GM19239 (cell line): ENCODE measurements at places on chromosomes 16 and 17.
A peak's percentile ranks its signal among the peaks of the same experiment; 100 is the strongest.

GRCh38 chr16:88702371-88703210, 3.6 kb downstream of the RNF166 start:
- no peak for DNase-seq

DNA sequence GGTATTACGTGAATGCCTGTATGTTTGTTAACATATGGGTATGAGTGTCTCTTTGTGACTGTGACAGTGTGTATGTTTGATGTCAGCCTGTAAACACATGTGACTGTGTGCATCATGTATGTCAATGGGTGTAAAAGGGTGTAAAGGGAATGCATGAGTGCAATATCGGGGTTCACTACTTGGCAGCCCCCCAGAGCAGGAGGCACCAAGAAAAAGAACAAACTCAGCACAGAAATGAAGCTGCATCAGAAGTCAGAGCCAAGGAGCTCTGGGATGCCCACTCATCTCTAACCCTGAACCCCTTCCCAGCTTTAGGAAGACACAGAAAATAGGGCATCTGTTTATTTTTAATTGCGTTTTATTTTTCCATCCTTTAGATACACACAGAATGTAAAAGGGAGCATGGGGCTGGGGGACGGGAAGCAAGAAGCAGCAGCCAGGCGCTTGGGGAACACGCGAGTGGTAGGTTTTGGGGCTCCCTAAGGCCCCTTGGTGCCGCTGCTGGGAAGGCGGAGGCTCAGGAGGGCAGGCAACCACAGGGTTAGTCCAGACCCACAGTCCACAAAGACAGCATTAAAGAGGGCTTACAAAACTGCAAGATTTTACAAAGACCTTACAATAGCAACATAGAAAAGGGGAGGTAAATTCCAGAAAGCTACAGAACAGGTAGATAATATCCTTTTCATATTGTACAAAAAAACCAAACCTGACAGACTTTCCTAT, 2.3 kb upstream of the HOXB6 start:
- no peak for DNase-seq

- peak; percentile 6 for DNase-seq
These were observed 10.9 kb downstream of the CLUH start for GRCh38 chr17:2700491-2701141.

- no peak for DNase-seq
These were observed 287.5 kb downstream of the IRX3 start for GRCh38 chr16:53998966-53999522.

- DNase-seq, result no peak
These were observed 27.5 kb upstream of the NKD1 start for GRCh38 chr16:50520451-50521245.

- no peak for DNase-seq
These were observed 2.3 kb upstream of the SLC16A11 start for GRCh38 chr17:7046127-7046724.

DNA sequence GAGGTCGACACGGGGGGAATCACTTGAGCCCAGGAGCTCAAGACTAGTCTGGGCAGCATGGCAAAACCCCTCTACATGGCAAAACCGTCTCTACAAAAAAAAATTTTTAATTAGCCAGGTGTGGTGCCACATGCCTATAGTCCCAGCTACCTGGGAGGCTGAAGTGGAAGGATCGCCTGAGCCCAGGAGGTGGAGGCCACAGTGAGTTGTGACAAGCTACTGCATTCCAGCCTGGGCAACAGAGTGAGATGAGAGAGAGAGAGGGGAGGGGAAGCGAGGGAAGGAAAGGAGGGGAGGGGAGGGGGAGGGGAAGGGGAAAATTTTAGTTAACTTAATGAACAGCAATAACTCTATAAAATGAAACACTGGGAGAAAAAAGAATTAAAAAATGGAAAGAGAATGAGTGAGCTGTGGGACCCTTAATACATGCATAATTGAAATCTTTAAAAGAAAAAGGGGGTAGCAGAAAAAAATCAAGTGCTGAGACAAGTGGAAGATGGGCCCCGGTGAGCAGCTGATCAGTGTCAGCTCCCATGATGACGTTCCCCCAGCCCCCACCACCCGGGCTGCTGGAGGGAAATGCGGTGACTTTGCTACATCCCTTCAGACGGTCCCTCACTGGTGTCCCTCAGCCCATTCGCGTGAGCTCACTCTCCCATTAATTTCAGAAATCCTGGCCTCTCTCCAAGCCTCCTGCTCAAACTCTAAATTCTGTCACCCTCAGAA, 2.7 kb downstream of the ASGR2 start:
- no peak for DNase-seq

GRCh38 chr17:1041746-1042145, 44.8 kb downstream of the TIMM22 start:
- DNase-seq, result no peak

- no peak for DNase-seq
These were observed 238.9 kb upstream of the NLRP1 start for GRCh38 chr17:5823219-5823618.

- no peak for DNase-seq
These were observed 85.9 kb upstream of the PLCG2 start for GRCh38 chr16:81693041-81693743.

- DNase-seq, result no peak
These were observed 7.6 kb downstream of the RFWD3 start for GRCh38 chr16:74659041-74659440.

- no peak for DNase-seq
These were observed 640.1 kb upstream of the CDH8 start for GRCh38 chr16:62676306-62676705.

- DNase-seq, result no peak
These were observed 11.1 kb downstream of the PTRH2 start for GRCh38 chr17:59695945-59696681.

DNA sequence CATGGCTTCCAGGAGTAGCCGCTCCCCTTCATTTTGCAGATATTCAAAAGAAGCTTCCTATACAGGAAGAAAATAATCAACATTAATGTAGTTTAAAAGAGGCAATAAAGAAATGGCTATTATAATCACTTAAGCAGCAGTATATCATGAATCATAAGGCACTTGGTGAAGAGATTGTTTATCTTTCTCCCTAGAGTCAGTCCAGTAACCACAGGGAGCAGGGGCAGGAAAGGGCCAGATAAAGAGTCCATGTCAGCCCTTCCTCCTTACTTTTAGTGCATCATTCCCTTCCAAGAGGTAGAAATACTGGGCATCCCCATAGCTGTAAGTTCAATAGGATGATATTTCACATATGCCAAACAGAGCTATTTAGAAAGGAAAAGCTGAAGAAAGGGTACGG, 184.6 kb upstream of the C17orf78 start:
- no peak for DNase-seq

GRCh38 chr16:23141959-23142740, 7.1 kb downstream of the USP31 start:
- DNase-seq, result no peak

DNA sequence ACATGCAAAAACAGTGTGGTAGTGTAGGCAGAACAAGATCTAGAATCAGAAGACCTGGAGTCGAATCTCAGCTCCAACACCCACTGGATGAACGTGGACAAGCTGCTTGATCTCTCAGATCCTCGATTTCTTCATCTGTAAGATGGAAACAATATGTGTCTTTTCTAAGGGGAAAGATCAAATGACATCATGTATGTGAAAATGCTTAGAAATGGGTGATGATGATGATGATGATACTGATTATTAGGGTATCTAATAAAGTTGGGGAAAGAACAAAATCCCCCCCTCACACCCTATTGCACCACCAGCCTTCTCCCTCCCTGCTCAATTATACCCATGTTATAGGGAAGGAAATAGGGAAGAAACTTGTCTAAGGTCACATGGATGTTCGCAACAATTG, 10.9 kb downstream of the DYNLL2 start:
- DNase-seq, result no peak

DNA sequence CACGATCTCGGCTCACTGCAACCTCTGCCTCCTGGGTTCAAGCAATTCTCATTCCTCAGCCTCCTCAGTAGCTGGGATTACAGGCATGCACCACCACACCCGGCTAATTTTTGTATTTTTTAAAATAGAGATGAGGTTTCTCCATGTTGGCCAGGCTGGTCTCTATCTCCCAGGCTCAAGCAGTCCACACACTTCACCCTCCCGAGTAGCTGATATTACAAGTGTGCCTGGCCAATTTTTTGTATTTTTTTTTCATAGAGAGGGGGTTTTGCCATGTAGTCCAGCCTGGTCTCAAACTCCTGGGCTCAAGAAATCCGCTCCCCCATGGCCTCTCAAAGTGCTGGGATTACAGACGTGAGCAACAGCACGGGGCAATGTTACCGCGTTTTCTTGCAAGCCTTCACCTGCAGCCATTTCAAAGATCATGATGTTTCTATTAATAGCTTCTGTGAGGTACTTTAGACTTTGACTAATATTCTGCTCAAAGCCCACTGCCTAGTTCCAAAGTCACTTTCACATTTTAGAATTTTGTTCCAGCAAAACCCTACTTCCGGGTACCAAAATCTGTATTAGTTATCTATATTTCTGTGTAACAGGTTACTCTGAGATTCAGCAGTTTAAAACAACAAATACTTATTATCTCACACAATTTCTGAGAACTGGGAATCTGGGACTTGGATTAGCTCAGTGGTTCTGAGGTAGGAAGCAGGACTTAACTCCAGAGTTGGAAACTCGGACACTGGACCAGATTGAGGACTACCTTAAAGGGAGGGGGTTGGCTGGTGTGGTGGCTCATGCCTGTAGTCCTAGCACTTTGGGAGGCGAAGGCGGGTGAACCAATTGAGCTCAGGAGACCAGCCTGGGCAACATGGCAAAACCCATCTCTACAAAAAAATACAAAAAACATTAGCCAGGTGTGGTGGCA, 12.0 kb upstream of the MED13 start:
- DNase-seq, result no peak

GRCh38 chr17:65690626-65691310, 129.3 kb upstream of the AXIN2 start:
- no peak for DNase-seq

DNA sequence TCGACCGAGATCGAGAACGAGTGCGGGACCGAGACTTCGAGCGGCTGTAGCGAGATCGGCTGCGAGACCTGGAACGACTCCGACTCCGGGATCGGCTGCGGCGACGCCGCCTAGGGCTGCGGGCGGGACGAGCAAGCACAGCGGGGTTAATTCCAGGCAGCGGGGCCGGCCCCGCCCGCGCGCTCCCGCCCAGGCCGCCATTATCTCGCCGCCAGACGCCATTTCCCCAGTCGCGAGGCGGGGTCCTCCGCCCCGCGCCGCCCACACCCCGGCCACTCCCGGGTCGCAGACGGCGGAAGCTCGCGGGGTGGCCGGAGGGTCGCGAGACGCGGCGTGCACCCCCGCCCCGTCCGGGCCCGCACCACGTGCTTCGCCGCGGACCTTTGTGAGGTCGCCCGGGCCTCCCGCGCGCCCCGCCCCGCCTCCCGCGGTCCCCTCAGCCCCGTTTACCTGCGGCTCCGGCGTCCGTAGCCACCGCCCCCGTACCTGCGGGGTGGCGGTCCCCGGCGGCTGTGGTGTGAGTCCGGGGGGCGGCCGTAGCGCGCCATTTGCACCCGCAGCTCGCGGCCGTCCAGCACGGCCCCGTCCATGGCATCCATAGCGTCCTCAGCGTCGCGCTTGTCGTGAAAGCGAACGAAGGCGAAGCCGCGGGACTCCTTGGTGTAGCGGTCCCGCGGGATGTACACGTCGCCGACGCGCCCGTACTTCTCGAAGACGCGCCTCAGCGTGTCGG, 616 bp downstream of the SRSF2 start:
- DNase-seq, result no peak

DNA sequence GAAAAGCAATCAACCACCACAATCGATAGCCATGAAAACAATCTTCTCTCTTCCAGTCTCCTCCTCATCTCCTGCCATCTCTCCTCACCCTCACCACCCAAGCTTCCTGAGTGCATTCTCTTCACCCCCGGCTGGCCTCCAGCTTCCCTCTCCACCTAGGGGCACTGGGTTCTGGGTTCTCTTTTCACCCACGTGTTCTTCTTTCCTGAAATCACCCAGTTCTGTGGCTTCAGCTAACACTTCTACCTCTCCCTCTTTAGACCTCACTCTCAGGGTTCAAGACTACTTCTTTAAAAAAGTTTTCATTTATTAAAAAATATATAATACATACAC, 8.2 kb downstream of the ITGAM start:
- DNase-seq, result no peak

GRCh38 chr17:29903471-29903870, 26.6 kb downstream of the SSH2 start:
- DNase-seq, result no peak

DNA sequence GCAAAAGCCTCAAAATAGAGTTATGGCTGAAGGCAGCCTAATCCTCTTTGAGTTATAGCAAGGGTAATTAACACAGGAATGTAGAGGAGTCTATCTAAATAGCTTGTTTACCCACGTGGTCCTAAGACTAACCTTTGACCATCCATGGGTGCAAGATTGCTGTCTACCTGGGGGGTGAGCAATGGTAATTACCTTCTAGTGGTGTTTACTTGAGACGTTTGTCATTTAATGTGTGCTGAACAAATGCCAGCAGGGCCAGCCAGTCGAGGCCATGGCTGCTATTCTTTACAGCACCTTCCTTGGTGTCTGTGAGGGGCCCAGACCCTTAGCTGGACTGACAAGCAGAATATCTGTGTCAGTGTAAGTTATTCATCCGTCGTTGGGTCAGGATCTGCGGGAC, 13.9 kb upstream of the PRPSAP1 start:
- no peak for DNase-seq

DNA sequence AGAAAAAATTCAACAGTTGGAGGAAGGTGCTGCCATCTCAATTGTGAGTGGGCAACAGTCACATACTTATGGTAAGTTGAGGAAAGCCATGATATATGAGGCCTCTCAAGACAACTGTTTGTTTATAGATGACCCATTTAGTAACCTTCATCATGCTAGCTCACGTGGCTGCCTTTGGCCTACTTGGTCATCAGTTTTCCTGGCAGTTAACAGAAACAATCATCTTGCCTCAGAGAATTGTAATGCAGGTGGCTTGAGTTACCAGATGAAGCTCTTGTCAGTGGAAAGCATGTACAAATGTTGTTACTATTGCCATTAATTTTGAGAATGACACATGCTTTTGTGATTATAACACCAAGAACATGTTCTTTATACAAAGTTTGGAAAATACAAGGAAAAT, 14.7 kb downstream of the TPPP3 start:
- no peak for DNase-seq

DNA sequence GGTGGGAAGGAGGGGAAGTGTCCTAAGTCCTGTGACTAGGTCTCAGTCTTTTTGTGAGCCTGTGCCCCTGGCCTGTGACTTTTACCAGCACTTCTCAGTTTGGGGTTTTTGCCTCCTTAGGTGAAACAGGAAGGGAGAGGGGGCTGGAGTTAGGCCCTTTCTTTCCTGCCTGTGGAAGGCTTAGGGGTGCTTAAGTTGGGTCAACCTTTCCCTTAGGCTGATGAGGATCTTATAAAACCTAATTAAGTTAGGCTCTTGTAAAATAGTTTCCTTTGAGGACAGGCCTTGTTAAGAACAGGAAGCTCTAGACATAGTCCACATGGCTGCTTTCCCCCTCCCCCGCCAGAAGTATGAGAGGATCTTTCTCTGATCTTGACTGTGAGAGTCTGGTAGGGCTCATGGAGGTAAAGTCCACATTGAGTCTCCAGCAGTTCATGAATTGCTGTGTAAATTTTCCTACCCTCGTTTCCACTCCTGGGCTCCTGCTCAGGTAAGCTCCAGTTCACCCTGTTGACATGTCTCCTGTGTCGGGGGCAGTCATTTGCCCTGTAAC, 17.0 kb upstream of the DNASE1 start:
- DNase-seq, result no peak
